ENCODE measurements at places on chromosomes 16 and 17.

DNA sequence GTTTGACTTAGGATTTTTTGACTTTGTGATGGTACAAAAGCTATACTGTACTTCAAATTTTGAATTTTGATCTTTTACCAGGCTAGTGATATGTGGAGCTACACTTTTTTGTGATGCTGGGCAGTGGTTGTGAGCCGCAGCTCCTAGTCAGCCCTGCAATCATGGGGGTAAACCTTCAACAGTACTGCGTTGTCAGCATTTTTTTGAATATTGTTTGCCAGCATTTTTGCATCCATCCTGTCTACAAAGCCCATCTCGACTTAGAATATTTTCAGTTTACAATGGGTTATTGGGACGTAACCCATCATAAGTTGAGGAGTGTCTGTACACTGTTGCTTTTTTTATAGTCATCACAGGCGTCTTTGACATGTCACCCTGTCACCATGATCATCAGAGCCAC is 142.0 kb downstream of the SPECC1 start:
- no peak for DNase-seq

- DNase-seq = no peak
These were observed 3.4 kb downstream of the MIF4GD start for GRCh38 chr17:75267411-75268232.

- no peak for DNase-seq
These were observed 168.6 kb downstream of the MAF start for GRCh38 chr16:79431923-79432322.

DNA sequence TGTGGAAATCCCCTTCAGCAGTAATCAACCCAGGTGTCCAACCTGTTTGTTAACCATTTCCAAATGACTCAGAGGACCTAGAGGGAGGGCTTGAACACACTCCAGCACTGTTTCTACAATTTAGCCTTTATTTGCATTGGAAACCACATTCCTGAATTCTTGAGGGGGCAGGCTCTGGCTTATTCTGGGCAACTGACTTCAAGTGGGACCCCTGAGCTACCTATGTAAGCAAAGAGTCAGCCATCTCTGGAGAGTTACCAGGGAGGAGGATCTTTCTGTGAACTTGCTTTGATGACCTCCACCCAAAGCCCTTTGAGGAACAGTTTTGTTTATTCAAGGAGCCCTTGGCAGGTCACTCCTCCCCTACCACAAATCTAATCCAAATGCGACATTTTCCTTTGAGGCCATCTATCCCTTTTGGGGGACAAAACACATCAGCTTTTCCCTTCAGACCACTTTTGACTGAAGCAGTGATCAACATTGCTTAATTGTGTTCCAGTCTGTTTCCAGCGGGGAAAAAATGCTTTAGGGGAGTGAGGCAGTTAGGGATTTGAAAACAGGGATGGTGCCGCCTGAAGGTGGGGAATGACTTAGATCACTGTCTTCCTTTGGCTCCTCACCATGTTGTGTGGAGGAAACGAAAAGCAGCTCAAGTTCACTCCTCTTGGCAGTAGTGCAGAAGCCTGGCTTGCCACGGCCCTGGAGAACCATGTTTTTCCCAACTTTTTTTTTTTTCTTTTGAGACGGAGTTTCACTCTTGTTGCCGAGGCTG is 46.2 kb downstream of the TUBD1 start:
- DNase-seq = no peak

GRCh38 chr16:2284797-2285576 is 17.1 kb upstream of the RNPS1 start:
- no peak for DNase-seq

- no peak for DNase-seq
These were observed 38.3 kb upstream of the MAP3K14 start for GRCh38 chr17:45355087-45355486.

DNA sequence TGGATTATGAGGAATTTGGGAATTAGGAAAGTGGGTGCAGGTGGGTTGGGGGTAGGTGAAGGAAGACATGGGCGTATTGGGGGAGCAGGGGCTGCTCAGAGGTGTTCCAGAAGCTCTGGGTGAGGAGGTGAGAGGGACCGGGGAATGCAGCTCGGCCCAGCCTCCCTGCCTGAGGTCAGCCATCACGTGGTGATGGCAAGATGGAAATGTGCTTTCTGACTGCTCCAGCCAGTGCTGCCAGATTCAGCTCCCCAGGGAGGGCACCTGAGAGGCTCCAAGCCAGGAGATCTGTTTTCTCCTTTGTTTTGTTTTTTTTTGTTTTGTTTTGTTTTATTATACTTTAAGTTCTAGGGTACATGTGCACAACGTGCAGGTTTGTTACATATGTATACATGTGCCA is 35.2 kb upstream of the STH start:
- DNase-seq = no peak
